Suppressor macrophage (primary cell): ENCODE measurements at places on chromosomes 3 and 15.

DNA sequence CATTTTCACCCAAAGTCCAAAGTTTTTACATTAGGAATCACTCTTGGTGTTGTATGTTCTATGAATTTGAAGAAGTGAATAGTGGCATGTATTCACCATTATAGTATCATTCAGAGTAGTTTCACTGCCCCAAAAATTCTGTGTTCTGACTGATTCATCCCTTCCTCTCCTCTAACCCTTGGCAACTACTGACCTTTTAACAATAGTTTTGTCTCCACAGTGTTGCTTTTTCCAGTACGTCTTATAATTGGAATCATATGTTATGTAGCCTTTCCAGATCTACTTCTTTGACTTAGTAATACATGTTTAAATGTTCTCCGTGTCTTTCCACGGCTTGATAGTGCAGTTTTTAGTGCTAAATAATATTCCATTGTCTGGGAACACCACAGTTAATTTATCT lies 379.0 kb upstream of the SGO1 start:
- no peak for DNase-seq

DNA sequence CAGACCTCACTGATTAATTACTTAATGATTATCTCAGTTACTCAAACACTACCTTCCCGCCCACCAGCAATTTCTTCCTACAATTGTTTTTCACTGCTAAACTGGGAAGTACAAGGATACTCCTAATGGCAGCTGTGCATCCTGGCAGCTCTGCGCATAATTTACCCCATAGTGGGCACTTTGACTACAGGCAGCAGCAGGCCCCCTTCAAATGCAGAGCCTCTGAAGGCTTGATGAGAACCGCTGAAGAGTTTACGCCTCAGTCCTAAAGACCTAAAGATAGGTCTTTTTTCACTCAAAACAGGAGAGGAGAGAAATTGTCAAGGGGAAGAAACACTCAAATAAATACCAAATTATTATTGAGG lies 10.7 kb downstream of the CCDC32 start:
- no peak for DNase-seq

DNA sequence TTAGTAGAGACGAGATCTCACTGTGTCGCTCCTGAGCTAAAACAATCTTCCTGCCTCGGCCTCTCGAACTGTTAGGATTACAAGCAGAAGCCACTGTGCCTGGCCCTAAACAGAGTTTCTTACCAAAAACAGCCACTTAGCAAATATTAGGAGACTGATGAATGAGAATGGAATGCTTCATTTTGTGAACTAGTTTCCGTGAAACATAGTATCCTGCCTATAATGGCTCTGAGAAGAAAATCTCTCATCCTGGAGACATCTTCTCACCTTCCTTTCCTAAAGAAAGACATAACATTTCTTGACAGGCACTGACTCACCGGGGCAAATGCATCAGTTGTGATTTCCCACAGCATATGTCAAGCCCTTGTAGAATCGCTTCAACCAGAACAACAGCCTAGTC lies 44.9 kb downstream of the GJD2 start:
- no peak for DNase-seq

GRCh38 chr3:88151358-88151757 lies 1.6 kb downstream of the C3orf38 start:
- DNase-seq, result no peak
